NCI-H2029 (cell line): ENCODE measurements at places on chromosomes 2 and 18.

GRCh38 chr2:192195548-192196418, 1.1 kb upstream of the TMEFF2 start:
- DNase-seq, result no peak

DNA sequence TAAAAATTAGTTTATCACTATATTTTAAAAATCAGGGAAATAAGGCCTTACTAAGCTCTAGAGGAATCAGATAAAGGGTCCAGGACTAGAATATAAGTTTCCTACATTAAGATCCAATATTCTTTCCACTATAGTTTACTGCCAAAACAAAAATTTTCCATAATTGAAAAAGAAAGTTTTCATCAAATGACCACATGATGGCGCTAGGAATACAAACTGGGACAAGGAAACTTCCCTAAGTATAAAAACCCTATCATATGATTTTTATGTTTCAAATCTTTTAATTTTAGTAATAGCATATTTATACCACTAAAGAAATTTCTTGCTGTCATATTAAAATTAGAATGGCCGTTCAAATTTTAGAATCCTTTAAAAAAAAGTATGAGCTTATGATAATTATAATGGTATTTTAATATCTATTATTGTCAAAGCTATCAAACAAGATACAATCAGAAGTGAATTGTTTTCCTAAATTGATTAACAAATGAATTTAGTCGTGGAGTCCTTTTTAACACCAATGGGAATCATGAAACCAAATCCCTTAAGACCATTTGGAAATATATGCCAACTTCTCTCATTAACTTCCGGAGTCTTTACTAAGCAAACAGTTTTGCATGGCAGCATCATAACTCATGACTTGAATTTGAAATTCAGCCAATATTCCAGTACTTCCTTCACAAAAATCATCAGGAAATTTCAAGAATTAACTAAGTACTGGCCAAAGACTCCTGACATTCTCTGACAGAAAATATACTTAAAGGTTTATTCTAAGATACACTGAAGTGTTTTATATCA, 70.3 kb downstream of the SCN1A start:
- peak; percentile 1 for DNase-seq

- no peak for DNase-seq
Measured at GRCh38 chr2:180604077-180604476, 376.3 kb upstream of the UBE2E3 start.

DNA sequence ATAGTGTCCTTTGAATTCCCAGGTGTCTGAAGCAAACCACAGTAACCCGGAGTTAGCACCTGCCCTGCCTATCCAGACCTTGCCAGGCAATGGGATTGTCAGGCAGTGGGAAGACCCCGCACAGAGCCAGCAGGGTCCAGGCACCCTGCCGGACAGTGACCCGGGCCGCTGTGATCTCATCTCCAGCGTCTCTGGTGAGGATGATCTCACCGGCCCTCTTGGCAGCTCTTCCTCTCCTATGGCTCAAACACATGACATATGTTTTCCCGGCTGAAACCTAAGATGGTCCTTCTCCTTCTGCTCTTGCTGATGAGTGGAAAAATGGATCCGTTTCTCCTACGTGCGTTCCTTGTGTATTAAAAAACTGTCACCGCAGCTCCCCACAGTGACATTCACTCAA, 75.1 kb downstream of the ACOXL start:
- peak; percentile 56 for DNase-seq

DNA sequence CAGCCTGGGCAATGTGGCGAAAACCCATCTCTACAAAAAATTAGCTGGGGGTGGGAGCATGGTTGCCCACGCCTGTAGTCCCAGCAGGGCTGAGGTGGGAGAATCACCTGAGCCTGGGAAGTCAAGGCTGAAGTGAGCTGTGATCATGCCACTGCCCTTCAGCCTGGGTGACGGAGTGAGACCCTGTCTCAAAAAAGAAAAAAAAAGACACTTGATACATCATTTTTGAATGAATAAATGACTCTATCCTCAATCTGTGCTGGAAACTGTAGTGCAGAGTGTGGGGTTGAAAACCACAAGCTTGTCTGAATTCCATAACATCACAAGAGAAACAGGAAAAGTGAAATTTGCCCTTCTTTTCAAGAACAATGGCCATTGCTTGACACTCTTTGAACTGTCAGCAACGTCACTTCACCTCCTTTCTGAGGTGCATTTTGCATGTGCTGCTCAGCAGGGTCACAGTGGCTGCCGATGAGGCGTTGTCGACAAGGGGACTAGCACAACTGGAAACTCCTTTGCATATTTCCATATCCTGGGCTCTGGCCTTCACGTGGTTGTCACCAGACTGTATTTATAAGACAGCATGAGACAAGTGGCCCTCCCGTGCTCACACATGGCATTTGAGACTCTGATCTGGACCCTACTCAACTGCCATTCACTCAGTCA, 54.2 kb downstream of the DDX1 start:
- DNase-seq, result no peak

- no peak for DNase-seq
Measured at GRCh38 chr2:21924640-21925285, 801.0 kb downstream of the TDRD15 start.

DNA sequence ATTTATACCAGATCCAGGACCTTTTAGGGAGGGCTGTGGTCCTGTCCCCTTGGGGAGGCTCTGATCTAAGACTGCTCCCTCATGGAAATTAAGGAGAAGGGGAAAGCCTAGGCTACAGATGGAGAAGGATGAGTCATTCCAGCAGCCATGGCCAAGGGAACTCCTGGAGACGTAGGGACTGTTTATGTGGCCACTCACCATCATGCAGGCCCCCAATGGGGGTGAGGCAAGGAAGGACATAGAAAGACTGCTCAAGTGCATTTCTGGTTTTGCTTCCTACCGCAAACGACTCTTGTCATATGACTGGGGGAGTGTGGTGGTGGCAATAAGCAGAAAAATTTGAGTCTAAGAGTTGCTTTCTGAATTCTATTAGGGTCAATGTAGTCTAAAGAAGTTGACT, 54.0 kb upstream of the CYP1B1 start:
- no peak for DNase-seq

DNA sequence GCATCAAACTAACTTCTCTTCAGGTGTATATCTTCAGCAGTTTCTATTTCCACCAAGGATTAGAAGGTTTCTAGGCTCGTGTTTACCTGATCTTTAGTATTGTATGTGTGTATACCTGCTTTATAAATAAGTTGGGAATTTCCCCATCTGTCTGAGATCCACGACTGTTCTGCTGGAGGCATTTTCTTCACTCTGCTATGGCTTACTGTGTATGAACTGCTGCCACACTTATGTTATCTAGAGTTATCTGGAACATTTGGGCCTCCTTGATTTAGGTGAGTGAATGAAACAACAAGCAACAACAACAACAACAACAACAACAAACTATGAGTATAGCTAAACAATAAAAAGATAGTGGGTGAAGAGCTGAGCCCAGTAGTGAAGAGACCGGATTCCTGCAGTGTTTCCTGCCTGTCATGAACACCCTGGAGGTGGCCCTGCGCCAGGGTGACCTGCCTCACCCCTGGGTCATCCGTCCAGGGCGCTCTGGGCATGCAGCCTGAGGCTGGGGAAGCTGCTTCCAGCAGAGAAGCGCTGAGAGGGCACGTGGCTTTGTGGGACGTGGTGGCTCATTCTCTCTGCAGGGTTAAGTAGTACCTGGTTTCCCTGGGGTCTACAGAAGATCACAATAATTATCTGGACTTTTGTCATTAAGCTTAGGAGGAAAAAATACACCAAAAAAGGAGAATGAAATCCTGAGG, 56.1 kb upstream of the GATA6 start:
- no peak for DNase-seq

DNA sequence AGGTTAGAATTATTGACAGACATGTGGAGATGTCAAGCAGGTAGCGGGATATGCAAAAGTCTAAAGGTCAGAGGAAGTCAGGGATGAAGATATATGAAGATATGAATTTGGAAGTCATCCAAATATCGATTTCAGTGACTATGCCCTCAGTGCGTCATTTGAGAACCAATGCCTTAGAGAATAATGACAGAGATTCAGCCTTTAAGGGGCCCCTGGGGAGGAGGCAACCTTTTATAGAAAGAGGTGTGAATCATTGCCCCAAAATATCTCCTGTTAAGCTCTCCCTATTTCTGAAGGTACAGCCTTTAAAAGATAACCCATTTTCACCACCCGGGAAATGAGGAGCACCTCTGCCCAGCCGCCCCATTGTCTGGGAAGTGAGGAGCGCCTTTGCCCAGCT, 223.4 kb downstream of the NCKAP5 start:
- DNase-seq, result no peak

GRCh38 chr2:222751821-222752719, 80.6 kb downstream of the MOGAT1 start:
- no peak for DNase-seq

- DNase-seq, result peak; percentile 71
Measured at GRCh38 chr2:168244318-168244717, 3.1 kb downstream of the STK39 start.

DNA sequence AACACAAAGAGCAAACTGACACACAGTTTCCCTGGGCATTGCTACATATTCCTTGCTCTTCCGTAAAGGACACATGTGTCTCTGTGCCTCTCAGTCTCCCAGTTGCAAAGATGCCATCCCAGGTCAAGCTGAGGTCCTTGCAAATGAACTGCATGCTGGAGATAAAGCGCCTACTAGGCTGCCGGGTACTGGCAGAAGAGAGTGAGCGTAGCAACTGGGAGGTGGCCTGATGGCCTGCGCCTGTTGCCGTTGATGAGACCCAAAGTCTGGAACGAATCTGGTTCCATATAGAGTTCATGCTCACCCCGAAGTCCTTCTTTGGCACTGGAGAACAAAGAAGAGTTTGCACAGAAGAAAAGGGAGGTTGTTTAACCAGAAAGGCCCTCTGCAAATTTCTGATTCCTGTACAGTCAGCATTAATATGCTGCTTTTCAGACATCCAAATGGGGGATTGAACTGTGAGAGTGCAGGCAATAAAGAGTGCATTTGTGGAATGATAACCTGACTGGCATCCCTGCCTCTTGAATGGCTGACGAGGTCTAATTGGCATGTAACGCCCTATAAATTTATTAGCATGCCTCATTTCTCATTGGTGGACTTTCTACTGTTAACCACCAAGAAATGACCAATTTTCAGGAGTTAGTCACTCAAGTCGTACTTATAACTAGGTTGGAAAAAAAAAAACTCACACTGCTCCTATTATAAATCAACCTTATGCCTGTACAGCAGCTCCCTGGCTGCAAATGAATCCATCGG, 78.7 kb downstream of the GBX2 start:
- DNase-seq, result no peak

DNA sequence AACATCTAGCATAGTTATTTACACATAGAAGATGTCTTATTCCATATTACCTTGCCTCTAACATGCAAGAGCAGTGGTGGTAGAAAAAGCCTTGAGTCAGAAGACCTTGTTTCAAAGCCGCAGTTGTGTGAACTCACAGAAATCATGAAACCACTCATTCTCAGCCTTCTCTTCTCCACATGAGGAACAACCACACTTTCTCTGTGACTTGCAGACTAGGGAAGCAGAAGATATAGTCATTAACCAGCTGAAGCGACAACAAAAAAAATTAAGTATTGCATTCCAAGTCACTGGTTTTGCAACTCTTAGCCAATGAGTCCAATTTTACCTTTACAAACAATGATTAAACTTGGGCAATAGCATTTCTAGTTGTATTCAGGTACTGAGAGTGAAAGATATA, 19.0 kb downstream of the TWSG1 start:
- DNase-seq, result no peak

DNA sequence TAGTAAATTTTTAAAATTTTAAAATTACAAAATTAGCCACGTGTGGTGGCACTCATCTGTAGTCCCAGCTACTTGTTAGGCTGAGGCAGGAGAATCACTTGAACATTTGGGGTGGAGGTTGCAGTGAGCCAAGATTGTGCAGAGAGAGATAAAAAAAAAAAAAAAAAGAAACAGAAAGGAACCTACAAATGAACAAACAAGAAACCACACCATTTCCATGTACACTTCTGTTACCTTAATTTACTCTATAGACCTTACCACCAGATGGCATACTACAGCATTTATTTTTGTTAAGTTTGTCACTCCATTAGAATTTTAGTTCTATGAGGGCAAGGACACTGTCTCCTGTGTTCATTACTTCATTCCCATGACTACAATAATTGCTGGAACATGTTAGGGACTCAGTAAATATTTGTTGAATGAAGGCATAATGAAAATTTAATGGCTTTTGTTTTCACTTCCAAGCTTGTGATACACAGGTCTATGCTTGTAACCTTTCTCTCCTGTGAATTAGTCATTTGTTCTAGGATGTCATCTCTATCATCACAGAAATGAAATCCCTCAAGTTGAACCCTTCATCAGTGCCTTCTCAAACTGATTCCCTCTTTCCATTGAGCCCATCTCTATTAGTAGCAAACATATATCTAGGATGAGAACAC, 76.0 kb downstream of the ARHGAP15 start:
- no peak for DNase-seq

- DNase-seq, result no peak
Measured at GRCh38 chr2:54041135-54041534, 70.3 kb upstream of the PSME4 start.

DNA sequence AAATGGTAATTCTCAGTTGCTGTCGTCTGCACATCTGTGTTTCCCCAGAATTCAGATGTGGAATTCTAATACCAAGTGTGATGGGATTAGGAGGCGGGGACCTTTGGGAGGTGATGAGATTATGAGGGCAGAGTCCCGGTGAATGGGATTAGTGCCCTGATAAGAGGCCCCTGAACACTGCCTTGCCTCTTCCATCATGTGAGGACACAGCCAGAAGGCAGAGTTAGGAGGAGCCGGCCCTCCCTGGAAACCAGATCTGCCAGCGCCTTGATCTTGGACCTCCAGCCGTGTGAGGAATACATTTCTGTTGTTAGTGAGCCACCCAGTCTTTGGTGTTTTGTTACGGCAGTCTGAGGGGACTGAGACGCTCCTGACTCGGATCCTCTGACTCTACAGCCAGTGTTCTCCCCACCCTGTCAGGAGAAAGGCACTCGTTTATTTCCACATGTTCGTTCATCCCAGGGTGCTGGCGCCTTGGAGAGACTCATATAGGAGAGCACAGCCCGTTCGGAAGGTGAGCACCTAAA, 395.0 kb downstream of the ZNF516 start:
- DNase-seq, result no peak
